Activated CD8-positive, alpha-beta T cell treated with anti-CD3 and anti-CD28 coated beads for 36 hours (primary cell): ENCODE measurements at places on chromosomes 11 and 22. TPM values are rescaled to one million over a fixed set of nuclear protein-coding genes. Genes with fewer than 3 reads are reported as not detected.
A peak's percentile ranks its signal among the peaks of the same experiment; 100 is the strongest.

DNA sequence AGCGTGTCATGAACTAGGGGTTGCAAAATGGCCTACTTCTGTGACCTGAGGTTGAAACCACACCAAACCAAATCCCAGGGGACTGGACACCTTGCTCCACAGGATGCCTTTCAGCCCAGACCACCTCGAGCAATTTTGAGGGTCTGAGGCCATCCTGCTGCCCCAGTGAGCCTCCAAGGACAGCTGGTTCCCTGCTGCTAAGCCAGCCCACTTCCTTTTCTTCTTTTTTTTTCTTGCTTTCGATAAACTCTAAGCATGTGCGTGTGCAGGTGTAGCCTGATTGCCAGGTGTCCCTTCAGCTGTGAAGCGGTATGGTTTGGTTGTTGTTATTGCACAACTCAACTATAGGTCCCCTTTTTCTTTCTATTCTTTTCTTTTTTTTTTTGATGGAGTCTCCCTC, 2.7 kb downstream of the CRYBB1 start:
- H3K4me1 ChIP-seq, result peaks cover 19% of the 10 kb centered on the region
- H3K27me3 ChIP-seq, result no peaks in the 10 kb centered on the region
- H3K36me3 ChIP-seq, result no peaks in the 10 kb centered on the region
- DNase-seq, result no peak
- no peak overlapping the region for H3K27ac ChIP-seq
- no peak overlapping the region for H3K4me3 ChIP-seq

DNA sequence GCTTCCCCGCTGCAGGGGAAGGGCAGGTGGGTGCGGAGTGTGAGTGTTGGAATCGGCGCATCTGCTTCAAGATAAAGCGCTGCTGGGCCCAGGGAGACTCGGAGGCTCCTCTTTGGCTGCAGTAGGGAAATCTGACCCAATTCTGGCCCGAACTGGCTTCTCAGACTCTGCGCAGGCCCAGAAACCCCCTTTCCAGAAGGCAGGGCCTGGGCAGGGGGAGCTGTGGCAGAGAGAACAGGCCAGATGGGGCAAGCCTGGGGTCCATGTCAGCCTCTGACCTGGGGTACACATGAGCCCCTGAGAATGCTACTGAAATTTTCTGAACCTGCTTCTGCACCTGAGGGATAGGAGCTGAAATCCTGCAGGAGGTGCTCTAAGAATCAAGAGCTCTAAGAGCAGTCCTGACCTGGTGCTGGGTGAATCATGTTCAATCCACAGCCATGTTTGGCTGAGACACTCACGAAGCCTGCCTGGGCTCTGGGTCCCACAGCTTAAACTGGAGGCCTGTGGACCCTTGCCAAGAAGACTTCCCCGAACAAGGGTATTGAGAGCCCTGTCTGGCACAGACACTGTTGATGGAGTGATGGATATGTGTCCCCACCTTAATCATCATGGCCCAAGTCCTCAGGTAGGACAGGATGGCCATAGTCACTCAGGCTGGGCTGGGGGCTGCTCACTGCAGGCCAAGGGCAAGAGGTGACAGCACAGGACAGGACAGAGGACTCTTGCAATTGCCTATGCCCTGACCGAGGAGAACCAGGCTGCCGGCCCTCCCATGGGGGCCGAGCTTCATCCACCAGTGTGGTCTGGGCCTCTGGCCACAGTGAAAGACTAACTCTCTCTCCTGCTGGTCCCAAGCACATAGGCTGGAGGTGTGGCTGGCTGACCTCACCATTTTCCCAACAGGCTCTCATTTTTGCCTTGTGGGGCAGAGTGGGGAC, 6.9 kb downstream of the RAB3IL1 start:
- H3K27ac ChIP-seq, result no peak overlapping the region
- peaks cover 9% of the 10 kb centered on the region for H3K27me3 ChIP-seq
- no peak for DNase-seq

DNA sequence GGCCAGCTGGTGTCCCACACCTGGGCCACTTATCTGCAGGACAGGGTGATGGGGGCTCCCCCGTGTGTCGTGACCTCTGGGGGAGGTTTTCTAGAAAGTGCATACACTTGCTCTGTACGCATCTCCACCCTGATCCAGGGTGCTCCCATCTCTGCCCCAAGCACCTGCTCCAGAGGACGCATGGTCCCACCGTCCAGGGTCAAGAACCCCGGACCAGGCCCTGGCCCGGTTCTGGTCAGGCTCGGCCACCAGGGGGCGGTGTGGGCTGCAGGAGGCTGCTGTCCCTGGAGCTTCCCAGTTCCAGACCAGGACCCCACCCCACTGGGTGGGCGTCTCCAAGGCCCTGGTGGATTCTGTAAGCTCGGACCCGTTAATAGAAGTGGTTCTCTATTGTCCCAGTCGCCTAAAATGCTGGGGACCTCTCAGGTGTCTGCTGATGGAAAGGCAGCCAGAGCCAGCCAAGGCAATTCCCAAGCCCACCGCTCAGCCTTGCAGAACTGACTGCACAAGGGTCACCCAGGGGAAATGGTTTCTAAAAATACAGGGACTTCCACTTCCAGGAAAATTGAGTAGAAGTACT, 34.7 kb upstream of the SEPTIN5 start:
- no peaks in the 10 kb centered on the region for H3K36me3 ChIP-seq
- H3K4me3 ChIP-seq, result no peak overlapping the region
- H3K4me1 ChIP-seq, result no peaks in the 10 kb centered on the region
- no peak overlapping the region for H3K27ac ChIP-seq
- peaks cover 25% of the 10 kb centered on the region for H3K27me3 ChIP-seq
- peak; percentile 52 for DNase-seq

GRCh38 chr22:23033116-23033905, 37.0 kb upstream of the GNAZ start:
- no peak for DNase-seq
- peaks cover 10% of the 10 kb centered on the region for H3K4me1 ChIP-seq
- H3K27ac ChIP-seq, result no peak overlapping the region
- H3K27me3 ChIP-seq, result peaks cover 3% of the 10 kb centered on the region

DNA sequence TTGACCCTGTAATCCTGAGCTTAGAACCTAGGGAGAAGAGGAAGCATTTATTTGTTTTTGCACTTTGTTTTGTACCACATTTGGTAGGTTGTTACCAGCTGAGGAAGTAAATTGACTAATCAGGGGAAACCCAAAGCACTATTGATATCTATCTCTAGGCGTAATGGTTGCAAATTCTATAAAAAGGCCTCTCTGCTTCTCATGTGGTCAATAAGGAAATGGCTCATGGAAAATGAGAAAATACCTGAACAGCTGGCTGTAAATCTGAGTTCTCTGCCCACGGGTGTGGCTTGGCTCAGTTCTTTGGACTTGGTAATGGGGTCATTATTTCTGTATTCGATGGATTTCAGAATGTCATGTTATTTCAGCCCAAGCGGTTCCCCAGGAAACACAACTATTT, 42.4 kb downstream of the BARX2 start:
- no peaks in the 10 kb centered on the region for H3K27me3 ChIP-seq
- H3K4me1 ChIP-seq, result peaks cover 3% of the 10 kb centered on the region
- no peak overlapping the region for H3K4me3 ChIP-seq
- no peak overlapping the region for H3K27ac ChIP-seq
- DNase-seq, result no peak

DNA sequence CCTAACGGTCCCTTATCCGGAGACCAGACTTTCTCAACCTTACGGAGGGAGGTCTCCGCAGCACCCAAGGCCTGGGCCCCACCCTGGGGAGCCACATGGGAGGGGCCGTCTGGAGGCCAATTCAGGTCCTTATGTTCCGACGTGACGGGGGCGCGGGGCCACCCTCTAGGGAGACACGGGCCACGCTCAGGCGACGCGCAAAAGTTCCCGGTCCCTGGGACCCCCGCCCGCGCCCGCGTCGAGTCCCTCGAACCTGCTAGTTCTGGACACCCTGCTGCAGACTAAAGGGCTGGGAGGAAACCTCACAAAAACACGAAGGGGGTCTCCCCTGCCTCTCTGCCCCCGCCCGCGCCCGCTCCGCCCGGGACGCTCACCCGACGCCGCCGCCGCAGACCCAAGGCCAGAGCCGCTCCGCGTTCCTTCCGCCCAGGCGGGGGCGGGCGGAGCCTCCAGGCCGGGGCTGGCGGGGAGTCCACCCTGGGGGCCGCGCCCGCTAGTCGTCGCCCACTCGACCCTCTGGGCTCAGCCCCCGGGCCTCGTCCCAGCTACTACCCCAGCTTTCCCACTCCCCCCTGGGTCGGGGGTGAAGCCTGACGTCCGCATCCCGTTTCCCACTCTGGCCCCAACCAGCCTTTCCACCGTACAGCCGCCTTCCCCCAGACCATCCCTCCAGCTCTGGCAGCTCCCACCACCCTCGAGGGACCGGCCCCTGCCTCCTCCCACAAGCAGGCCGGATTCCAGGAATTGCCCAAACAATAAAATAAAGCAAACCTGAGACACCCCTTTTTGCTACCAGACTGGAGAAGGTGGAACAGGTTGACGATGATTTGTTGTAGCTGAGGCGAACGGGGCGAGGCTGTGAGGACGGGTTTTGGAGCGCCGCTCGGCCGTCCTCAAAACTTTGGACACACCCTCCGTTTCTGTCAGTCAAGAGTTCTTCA, 2.7 kb downstream of the RNH1 start:
- H3K27ac ChIP-seq, result peak overlapping the region; percentile 30
- DNase-seq, result peak; percentile 32
- peaks cover 23% of the 10 kb centered on the region for H3K36me3 ChIP-seq
- H3K27me3 ChIP-seq, result no peaks in the 10 kb centered on the region
- peaks cover 26% of the 10 kb centered on the region for H3K4me1 ChIP-seq

GRCh38 chr11:43933608-43934551, 8.6 kb upstream of the C11orf96 start:
- peaks cover 7% of the 10 kb centered on the region for H3K4me1 ChIP-seq
- H3K4me3 ChIP-seq, result no peak overlapping the region
- DNase-seq, result no peak
- no peak overlapping the region for H3K27ac ChIP-seq
- peaks cover 13% of the 10 kb centered on the region for H3K27me3 ChIP-seq

GRCh38 chr22:39999144-39999757, 4.5 kb downstream of the FAM83F start:
- no peaks in the 10 kb centered on the region for H3K36me3 ChIP-seq
- peaks cover 7% of the 10 kb centered on the region for H3K27me3 ChIP-seq
- no peak overlapping the region for H3K27ac ChIP-seq
- no peak overlapping the region for H3K4me3 ChIP-seq

DNA sequence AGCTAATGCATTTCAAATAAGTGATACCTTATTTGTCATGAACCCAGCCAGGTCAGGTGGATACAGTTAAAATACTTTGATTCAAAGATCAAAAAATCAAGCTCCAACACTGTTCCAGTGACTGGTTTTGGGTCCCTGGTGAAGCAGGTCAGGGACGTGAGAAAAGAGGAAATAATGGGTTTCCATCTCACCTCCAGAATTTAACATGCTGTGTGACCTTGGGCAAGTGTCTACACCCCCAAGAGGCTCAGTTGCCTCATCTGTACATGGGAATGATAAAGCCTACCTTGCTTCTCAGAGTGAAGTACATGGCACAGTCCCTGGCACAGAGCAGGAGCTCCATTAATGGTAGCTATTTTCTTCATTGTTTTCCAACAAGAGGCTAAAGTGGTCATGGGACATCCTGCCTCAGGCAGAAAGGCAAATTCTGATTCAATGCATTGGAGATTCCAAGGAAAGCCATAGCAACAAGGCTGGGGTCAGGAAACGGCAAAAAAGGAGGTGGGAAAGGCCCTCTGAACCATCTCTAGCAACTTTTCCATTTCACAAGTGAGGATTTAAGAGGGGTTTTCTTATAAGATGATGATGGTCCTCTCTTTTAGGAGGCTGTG, 108.5 kb downstream of the CSNK2A3 start:
- H3K4me1 ChIP-seq, result peaks cover 7% of the 10 kb centered on the region
- no peak for DNase-seq
- no peaks in the 10 kb centered on the region for H3K27me3 ChIP-seq
- H3K27ac ChIP-seq, result no peak overlapping the region
- H3K36me3 ChIP-seq, result no peaks in the 10 kb centered on the region

GRCh38 chr11:134876226-134876625, 464.2 kb upstream of the B3GAT1 start:
- no peak overlapping the region for H3K4me3 ChIP-seq
- H3K27me3 ChIP-seq, result peaks cover 3% of the 10 kb centered on the region
- no peaks in the 10 kb centered on the region for H3K4me1 ChIP-seq
- H3K36me3 ChIP-seq, result no peaks in the 10 kb centered on the region
- no peak for DNase-seq

GRCh38 chr11:86672007-86672621, at the start of gene ME3:
Gene ME3, minus strand, starts transcription at chr11:86672616.
- DNase-seq, result peak; percentile 63
- peaks cover 34% of the 10 kb centered on the region for H3K27me3 ChIP-seq
- H3K36me3 ChIP-seq, result no peaks in the 10 kb centered on the region
- peaks cover 6% of the 10 kb centered on the region for H3K4me1 ChIP-seq

DNA sequence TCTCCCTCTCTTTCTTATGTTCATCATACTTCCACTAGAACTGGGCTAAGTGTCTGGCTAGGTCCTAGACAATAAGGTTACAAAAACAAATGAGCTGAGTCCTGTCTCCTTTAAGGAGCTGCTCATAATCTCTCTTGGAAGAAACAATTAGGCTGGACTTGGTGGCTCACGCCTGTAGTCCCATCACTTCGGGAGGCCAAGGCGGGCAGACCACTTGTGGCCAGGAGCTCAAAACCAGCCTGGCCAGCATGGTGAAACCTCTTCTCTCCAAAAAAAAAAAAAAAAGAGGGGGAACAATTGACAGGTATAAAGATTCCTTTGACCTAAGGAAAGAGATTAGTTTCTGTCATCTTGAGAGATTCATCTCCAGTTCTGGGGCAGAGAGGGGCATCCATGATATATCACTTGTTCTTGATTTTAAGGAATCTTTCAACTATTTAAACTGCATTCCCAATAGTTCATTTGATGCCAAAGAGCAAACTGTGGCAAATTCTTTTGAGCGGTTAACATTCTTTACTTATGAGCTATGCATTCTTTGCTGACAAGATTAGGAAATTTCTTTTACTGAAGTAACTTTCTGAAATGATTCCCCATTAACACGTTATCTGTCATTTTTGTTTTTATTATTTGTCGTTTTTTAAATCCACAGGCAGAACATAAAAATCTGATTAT, 125.5 kb downstream of the C11orf87 start:
- DNase-seq, result no peak
- H3K36me3 ChIP-seq, result no peaks in the 10 kb centered on the region
- H3K27ac ChIP-seq, result no peak overlapping the region

DNA sequence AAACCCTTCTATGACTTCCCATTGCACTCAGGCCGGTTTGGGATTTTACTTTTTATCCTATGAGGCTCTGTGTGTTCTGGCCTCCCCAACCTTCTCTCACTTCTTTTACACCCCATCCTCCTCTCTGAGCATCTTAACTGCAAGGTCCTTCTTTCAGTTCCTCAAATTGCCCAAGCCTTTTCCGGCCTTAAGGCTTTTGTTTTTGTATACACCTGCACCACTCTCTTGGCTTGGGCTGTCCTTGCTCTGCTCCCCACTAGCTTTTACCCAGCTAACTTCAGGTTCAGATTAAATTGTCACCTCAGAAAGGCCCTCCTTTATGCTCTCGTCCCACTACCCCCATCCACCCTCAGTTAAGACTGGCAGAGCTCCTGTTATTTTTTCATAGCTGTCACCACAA, 55.5 kb downstream of the FAM83F start:
- no peaks in the 10 kb centered on the region for H3K27me3 ChIP-seq
- H3K27ac ChIP-seq, result peak overlapping the region; percentile 80
- H3K4me3 ChIP-seq, result peak overlapping the region; percentile 4
- peaks cover 8% of the 10 kb centered on the region for H3K36me3 ChIP-seq

RRP8 gene
- 39.6 TPM for total RNA-seq

POU2AF1 gene
- total RNA-seq, result 4.5 TPM

PLAAT5 gene
- total RNA-seq, result 0.29 TPM

DDX25 gene
- total RNA-seq, result 0.54 TPM

MGAT3 gene
- total RNA-seq, result 0.90 TPM
